ENCODE measurements at places on chromosomes 3 and 15. TPM values are rescaled to one million over a fixed set of nuclear protein-coding genes. Genes with fewer than 3 reads are reported as not detected.
A peak's percentile ranks its signal among the peaks of the same experiment; 100 is the strongest.

GRCh38 chr3:160698599-160699195, 21.7 kb downstream of the ARL14 start:
- no peak for DNase-seq

DNA sequence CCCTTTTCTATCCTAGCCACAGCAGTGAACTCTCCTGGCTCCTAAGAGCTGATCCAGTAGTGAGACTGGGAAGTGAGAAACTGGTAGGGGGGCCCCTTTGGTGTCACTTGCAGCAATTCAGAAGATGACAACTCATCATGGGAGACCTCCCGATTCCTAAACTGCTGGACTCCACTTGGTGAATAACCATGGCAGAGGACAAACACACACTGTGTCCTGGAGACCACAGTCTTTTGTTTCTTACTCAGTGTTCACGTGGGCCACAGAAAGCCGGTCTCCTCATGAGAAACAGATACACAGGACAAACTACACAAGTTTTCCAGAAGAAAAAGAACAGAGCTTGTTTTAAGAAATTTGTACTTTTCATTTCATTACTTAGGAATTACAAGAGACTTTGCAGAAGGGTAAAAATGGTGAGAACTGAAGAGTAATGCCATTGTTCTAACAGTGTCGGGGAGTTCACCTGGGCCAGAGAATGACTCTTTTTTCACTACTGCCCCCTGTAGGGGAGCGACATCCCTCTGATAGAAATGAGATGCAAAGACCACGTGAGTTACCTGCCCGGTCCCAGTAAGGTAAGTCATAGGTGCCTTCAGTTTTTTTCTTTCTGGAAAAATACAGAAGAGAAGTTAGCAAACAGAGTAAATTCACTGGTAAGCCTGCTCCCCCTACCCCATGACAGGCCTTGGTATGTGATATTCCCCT, 38.1 kb downstream of the ST3GAL6 start:
- DNase-seq, result no peak

Gene VPS13C
- 20.9 TPM for total RNA-seq

DNA sequence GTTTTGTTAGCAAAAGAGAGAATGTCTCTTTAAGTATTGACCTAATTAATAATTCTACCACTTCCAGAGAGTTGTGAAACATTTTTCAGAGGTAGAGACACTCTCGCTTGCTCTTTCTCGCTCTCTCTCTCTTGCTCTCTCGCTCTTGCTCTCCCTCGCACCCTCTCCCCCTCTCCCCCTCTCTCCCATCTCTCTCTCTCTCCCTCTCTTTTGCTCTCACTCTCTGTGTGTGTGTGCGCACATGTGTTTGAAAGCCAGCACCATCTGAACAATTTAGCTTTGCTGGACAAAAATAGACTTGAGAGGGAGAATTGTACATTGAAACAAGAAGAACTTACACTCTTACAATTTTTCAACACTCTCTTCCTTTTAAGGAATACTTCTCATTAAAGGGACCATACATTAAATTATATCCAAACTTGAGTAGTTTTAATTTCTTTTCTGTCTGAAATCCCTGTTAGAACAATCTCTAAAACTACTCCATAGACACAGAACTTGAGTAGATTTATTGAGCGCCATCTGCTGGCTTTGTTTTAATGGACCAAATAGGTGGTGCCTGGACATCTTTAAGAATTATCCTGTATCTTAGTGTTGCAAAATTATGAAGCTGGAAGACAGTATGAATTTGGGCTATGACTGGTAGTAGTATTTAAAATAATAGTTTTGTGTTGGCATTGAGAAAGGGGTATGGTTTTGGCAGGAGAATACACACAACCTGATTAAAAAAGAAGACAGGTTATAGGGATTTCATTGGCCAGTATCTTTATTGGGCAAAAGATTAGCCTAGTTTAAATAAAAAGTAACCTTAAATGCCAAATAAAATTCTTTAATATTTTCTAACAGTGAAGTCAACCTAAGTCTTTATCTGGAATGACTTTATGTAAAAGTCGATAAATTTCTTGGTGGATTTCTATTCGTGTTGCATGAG, 124.6 kb downstream of the AKAP13 start:
- DNase-seq, result peak; percentile 69

- DNase-seq, result peak; percentile 46
Observed at GRCh38 chr3:9704347-9705322, 1.0 kb downstream of the CPNE9 start.

DNA sequence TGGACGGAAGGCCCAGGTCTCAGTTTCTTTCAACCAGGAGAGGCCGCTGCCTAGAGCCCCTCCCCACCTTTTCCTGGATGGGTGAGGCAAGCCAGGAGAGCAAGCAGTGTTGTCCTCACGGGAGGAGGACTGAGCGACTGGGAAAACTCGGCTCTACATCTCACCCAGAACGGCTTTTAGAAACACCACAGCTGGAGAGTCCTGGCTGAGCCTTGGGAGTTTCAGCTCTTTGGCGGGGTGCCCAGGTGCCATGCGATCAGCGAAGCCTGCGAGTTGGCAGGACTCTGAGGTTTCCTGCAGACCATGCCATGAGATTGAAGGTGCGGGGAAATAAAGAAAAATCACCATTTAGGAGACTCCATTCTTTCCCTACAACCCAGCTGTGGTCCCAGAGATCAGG, 26.0 kb downstream of the PPCDC start:
- no peak for DNase-seq

Measured in RPMI7951 (cell line).